ENCODE measurements at places on chromosomes 6 and 20.

- no peak for DNase-seq
Measured at GRCh38 chr6:12865671-12866181, 149.2 kb downstream of the PHACTR1 start.

DNA sequence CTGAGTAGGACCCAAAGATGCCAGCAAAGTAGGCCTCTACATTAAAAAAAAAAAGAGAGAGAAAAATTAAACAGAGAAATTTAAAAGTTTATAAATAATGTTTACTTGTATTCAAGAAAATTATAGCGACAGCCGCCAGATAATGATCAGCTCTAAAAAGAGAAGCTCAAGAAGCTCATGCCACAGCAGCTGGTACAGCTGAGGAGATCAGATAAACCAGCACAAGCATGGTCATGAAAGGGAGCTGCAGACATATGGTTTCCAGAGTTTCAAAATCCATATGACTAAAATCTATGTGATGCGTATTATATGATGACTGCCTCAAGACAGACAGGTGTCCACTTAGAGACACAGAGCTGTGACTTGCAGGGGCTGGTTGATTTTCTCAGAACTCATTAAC lies 13.6 kb upstream of the HLA-C start:
- DNase-seq, result no peak

- no peak for DNase-seq
Measured at GRCh38 chr6:96521306-96521643, 331 bp upstream of the UFL1 start.

DNA sequence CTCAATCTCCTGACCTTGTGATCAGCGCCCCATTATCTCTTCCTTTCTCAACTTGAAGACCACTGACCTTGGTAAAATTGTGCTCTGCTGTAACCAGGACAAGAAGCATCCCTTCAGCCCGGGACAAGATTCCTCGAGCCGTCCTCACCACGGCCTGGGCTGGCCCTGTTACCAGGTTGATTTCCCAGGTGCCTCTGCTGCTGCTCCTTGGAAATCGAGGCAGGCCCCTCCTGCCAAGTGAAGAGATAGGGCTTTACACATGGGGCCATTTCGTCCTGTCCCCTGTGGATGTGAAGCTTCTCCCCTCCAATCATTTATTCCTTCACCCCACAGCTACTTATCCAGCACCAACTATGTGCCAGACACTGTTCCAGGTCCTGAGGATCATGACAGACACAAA lies 21.5 kb downstream of the RAB44 start:
- no peak for DNase-seq

DNA sequence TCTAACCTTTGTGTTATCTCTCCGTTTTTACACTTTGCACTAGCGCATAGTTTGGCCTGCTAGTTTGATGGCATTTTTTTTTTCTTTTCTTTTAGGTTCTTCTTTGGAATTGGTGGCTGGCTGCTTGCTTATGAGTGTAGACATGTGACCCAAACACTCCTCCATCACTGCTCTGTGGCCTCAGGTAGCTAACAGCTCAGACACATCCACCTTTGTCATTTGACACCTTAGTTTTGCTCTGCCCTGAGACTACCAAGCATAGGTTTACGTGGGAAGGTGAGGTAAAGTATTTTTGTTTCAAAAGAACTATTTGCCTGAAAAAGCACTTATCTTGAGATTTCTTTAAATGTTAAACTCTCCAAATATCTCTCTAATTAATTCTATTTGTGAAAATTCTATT lies 368.4 kb upstream of the MAP3K7 start:
- DNase-seq, result no peak

- DNase-seq, result no peak
Measured at GRCh38 chr20:44098256-44098630, 88.7 kb downstream of the JPH2 start.

DNA sequence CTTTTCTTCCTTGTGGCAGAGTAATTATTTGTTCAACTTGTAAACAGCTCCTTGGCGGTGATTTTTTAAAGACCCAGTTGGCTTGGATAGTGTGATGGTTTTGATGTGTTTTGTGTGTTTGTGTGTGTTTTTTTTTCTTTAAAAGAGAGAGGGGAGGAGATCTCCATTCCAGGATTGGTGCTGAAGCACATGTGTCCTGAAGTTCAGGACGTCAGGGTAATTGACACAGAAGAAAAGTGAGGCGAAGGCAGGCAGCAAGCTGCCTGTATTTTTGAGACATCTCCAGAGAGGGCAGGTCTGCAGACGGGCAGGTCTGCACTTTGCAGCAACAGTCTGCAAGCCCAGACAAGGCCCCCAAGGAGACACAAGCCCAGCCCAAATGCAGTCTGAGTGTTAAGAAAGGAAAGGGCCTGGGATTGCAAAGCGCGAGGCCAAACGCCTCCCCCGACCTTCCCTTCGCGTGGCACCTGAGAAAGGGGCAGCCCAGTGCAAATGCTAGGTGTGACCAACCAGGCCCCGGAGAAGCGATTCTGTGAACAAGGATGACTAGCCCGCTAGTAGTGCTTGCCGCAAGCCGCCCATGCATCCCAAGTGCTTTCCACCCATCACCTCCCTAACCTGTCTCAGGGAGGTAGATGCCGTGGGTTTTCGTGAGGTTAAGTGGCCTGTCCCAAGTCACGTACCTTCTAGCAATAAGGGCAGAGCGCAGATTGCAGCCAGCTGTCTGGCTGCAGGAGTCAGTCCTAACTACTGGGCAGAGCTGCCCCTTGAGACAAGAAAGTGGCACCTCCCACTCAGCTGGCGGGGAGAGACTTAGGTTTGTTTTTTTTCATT lies 230.5 kb downstream of the ZMYND8 start:
- no peak for DNase-seq

DNA sequence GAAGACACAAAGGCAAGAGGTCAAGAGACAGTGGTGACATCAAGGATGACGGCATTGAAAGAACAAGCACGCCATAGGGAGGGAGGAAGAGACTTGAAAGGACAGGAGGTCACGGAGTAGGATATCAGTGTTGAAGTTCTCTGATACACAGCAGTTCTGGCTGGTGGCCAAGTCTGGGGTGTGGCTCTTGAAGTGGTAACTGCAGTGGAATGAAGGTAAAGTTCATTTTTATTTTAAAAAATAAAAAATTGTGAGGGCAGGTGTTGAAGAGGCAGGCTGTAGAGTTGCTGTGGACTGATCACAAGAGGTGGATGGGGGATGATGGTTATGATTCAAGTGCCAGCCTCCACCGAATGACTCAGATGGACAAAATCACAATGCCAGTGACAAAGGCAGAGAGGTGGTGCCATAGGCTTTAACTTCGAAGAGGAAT lies 53.2 kb upstream of the BMP2 start:
- no peak for DNase-seq

DNA sequence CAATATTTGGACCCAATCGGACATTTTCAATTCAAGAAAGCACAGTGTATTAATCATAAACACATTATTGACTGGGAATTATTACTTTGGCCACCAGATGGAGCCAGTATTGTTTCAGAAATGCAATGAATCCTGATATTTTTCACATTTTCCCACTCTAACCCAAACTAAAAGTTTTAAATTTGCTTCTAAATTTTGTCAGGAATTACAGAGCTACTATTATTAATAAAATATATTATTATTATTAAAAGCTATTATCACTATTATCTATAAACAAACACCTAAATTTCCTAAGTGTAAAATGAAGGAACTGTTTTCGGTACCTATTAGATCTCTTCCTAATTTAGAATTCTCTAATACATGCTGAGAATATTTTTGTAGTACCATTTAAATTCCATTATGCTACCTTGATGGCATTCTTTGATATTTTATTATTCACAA lies 245.3 kb downstream of the OGFRL1 start:
- no peak for DNase-seq

- peak; percentile 79 for DNase-seq
Measured at GRCh38 chr6:26045065-26045927, 41.9 kb upstream of the HFE start.

- no peak for DNase-seq
Measured at GRCh38 chr20:48766961-48767960, 60.5 kb downstream of the PREX1 start.

- DNase-seq, result no peak
Measured at GRCh38 chr6:97864826-97865225, 581.8 kb upstream of the MMS22L start.

GRCh38 chr6:167956983-167957492 lies 40.4 kb upstream of the KIF25 start:
- DNase-seq, result no peak
